NCI-H510A treated with DMSO at 0.1 percent for 48 hours (cell line): ENCODE measurements at places on chromosomes 16 and 17.
A peak's percentile ranks its signal among the peaks of the same experiment; 100 is the strongest.

GRCh38 chr17:73847952-73848351, 203.7 kb upstream of the SDK2 start:
- DNase-seq = no peak

GRCh38 chr16:9780831-9781230, 401.4 kb downstream of the GRIN2A start:
- no peak for DNase-seq

DNA sequence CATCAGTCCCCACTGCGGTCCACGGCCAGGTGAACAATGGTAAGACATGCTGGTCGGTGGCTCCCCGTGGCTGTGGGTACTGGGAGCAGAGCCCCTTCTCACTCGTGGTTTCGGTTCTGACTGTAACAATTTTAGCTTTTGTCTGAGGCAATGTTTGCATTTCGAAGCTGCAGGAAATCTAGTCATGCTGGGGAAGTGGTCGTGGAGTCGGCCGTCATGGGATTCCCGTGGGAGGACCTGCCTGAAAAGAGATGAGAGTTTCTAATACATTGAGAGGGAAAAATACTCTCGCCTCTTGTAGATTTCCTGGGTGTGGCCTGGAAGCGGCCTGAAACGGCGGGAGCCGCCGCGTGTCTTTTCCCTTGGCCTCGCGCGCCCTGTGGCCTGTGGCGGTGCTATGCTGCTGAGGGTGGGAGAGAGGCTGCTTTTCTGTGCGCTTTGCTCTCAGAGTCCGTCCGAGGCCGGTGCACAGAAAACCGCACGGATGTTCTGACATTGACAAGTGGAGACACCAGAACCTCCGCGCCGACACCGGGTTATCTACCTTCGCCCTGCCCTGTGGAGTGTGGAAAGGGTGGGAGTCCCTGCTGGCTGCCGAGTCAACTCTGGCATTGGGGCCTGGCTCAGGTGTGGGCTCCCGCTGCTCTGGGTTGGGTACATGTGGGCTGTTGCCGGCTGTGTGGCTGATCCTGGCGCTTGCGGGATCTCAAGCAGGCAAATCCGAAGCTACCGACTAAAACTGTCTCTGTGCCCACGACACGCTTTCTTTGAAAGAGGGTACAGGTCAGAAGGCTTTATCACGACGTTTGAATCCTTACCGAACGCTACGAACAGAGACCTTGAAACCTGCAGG, 60.8 kb downstream of the WDR45B start:
- no peak for DNase-seq

DNA sequence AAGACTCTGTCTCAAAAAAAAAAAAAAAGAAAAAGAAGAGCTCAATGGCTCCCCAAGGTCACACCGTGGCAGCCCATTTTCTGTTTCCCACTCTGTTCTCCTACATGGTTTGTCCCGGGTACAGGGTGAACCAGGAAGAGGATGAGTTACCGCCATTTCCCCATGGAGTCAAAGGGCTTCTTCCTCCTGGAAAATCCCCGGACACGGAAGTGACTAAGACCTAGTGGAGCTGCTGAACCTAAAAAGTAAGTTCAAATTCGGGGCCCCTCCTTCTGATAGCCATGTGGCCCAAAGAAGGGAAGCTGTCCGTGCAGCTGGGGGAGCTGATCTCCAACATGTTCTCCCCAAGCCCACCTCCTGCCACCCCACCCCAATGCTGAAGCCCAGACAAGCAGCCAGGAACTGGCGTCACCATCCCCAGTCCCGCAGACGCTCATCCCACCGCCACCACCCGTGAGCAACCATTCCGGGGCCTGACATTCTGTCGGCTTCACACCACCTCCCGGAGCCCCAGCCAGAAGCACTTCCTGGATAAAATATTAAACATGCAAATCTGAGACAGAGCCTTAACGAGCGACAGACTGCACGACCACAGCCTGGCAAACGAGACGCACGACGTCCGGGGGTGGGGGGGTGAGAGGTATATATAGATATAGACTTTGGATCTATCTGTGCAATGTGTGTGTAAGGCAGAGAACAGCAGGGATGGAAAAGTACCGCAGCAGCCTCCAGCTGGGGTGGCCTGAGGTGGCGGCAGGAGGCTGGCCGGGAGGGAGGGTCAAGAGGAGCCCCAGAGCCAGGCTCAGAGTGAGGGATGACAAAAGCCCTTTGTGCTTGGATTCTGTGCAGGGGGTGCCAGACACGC, 17.6 kb downstream of the EPOP start:
- no peak for DNase-seq

- DNase-seq = peak; percentile 68
These were observed 6.5 kb downstream of the NFATC3 start for GRCh38 chr16:68091380-68092261.

GRCh38 chr17:79803421-79803996, 6.6 kb upstream of the CBX8 start:
- no peak for DNase-seq

DNA sequence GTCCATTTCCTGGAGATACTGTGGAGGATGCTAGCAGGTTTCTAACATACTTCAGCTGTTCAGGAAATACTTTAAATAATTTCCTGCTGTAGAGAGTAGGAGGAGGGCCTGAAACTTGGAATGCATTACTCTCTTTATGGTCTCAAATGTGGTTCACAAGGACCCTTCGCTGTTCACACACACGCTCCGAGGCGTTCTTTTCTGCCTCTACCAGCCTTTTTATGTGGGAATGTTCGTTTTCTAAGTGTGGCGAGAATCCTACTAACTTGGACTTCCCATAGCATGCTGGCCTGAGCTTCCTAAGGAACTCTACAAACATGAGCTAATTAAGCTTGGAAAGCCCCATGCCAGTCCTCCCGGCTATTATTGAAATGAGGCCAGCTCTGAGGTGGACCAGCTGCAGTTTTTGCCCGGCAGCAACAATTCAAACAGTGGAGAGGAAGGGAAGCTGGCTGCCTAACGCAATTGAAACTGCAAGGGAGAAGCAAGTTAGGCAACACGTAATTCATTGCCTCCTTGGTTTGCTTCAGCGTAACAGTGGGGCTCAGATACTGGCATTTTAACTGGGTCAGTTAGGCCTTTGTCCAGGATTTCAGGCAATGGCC, 18.9 kb downstream of the KPNA2 start:
- DNase-seq = no peak

- DNase-seq = no peak
These were observed 2.9 kb downstream of the ZBTB4 start for GRCh38 chr17:7476494-7476893.

DNA sequence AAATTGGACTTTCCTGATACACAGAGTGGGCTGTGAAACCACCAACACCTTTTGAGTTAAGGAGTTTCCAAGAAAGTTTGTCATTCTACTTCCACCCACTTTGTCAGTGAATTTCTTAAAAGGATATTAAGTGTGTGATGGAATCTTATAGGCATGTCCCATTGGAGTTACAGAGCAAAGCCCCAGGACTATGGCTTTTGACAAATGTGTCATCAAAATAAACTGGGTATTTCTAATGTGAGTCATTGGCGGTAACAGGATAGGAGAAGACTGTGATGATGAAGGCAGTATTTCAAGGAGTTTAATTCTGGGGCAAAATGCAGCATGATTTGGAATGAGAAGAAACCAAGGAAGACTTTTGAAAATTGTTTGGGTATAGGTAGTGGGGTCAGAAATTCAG, 1013.8 kb upstream of the EEF2KMT start:
- DNase-seq = no peak

DNA sequence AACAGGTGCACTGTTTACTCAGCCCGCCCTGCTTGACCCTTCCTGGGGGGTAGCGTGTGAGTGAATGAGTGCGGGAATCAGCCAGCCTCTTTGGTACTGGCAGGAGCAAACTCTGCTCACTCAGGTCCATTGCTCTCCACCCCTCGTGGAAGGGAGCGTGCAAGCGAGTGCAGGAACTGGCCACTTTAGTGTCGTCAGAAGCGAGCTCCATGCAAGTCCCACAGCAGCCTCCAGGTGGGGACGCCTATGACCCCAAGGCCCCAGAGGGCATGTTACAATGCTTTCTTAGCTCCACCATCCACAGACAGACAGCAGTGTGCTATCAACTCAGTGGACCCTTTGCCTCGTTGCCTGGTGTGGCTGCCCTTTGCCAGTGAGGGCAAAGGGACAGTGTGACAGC, 1025.1 kb upstream of the CDH8 start:
- no peak for DNase-seq

DNA sequence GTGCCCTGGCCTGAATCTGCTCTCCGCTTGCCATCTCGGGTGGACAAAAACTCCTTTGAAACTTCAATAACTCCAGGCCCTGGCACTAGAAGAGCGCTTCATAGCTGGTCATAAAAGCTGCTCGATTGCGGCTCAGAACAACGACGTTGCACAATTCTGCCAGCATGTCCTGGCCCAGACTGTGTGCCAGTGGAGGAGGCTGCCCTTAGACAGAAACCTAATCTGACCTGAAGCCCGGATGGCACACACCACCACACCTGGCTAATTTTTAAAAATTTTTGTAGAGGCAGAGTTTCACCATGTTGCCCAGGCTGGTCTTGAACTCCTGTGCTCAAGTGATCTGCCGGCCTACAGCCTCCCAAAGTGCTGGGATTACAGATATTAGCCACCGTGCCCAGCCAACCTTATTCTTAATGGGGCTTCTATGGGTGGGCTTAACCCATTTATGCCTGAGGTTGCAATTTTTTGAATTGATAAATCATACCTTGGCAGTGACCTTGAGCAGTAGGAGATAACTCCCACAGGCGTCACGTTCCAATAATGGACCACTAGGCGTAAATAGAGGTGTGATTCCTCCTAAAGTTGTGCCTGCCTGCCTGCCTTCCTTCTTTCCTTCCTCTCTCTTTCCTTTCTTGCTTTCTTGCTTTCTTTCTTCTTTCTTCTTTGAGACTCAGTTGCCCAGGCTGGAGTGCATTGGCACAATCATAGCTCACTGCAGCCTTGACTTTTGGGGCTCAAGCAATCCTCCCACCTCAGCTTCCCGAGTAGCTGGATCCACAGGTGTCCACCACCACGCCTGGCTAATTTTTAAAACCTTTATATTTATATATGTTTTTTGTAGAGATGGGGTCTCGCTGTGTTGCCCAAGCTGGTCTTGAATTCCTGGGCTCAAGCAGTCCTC, 1.1 kb upstream of the PPL start:
- peak; percentile 12 for DNase-seq

- DNase-seq = no peak
These were observed 3.6 kb upstream of the PHF12 start for GRCh38 chr17:28954886-28955285.

DNA sequence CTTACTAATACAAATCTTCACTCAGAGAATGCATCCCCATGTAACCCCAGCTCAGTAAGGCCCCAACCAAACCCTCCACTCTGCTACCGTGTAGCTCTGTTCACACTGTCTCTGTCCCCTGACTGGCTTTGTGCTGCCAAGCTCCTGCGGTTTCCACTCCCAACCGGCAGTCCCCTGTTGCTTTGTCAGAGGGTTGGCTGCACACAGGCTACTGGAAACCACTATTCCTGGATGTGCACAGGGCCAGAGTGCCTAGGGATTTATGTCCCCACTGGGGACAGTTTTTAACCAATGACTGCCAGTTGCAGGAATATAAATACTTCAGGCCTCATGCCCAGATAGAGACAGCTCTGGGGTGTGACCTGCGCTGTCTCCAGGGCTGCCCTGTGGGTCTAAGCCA, 157.1 kb upstream of the C16orf82 start:
- no peak for DNase-seq

DNA sequence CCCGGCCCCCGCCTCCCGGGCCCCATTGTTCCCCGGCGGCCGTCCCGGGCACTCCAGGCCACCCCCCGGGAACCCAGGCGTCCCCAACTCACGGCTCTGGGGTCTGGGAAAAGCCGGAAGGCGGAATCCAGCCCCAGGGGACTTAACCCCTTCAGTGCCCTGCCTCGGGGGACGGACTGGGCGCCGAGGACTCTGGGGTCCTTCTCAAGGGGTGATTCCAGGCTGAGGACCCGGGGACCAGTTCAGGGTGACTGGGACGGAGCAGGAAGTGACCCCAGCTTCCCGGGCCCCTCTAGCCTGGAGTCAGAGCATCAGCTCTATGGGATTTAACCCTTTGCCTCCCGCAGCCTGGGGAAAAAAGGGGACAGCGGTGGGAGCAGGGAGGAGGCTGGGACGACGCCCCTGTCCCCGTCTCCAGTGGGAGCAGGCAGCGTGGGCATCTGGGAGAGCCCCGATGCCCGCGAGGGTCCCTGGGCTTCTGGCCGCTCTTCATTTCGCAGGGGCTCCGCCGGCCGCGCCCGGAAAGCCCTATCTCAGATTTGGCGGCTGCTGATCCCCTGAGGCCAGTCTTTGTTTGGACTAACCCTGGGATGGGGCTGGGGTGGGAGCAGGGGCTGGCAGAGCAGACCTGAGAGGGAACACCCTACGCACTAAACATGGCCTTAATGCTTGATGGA, at the start of gene ZNF629:
ZNF629 (minus strand) TSS at position 270 of the 677 bp plus-strand sequence. CDS start 2,723 bp downstream, outside the sequence.
- DNase-seq = peak; percentile 62

- no peak for DNase-seq
These were observed 13.5 kb downstream of the SARM1 start for GRCh38 chr17:28385037-28385400.

DNA sequence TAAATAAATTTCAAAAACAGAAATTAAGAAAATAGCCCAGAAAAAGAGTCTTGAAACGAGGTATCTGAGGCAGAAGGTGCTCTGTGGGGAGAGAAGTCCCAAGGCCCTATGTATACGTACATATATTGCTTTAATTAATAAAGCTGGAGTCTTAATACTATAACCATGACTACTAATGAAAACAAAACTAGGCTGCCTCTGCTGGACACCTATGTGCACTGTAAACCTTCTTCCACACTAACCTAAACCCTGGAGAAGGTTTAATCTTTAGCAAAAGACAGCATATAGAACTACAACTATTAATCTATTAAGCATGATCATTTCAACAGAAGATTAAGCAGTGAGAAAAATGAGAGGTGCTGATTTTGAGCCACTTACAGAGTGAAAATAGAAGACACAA, 153.9 kb upstream of the C17orf78 start:
- DNase-seq = no peak

GRCh38 chr17:78510141-78511075, 66.8 kb downstream of the DNAH17 start:
- no peak for DNase-seq
